ENCODE measurements at places on chromosomes 1 and 21. TPM values are rescaled to one million over a fixed set of nuclear protein-coding genes. Genes with fewer than 3 reads are reported as not detected.

The KCNE2 gene
- not detected for total RNA-seq

The FAM110D gene
- total RNA-seq, result not detected

The P3R3URF gene
- total RNA-seq, result not detected

The AKT3 gene
- total RNA-seq, result 66.3 TPM

The RER1 gene
- total RNA-seq, result 112 TPM

The KRTAP21-2 gene
- total RNA-seq, result not detected

The OR2G6 gene
- not detected for total RNA-seq

The CLCA1 gene
- total RNA-seq, result not detected

The OR2T12 gene
- not detected for total RNA-seq

The RHEX gene
- total RNA-seq, result not detected

The STUM gene
- total RNA-seq, result under 0.01 TPM

The KRTAP10-12 gene
- not detected for total RNA-seq

The CRNN gene
- not detected for total RNA-seq

The CFAP57 gene
- total RNA-seq, result 0.30 TPM

The DDX20 gene
- total RNA-seq, result 16.6 TPM

The RBM8A gene
- total RNA-seq, result 62.2 TPM

The NUDC gene
- total RNA-seq, result 23.6 TPM

The KLHL17 gene
- total RNA-seq, result 11.9 TPM

The SLC22A15 gene
- total RNA-seq, result 5.0 TPM

The RGS13 gene
- not detected for total RNA-seq

The USH2A gene
- under 0.01 TPM for total RNA-seq

The RAB3B gene
- 37.1 TPM for total RNA-seq

The LORICRIN gene
- not detected for total RNA-seq

The ASH1L gene
- 44.3 TPM for total RNA-seq

The GJA9 gene
- 0.07 TPM for total RNA-seq

The KIF26B gene
- total RNA-seq, result 27.0 TPM

The S100A1 gene
- 0.13 TPM for total RNA-seq

The DCDC2B gene
- not detected for total RNA-seq

The RORC gene
- 0.03 TPM for total RNA-seq

The ACTL8 gene
- total RNA-seq, result 0.07 TPM

The PRR9 gene
- total RNA-seq, result 0.23 TPM

The CDC7 gene
- total RNA-seq, result 1.8 TPM

The CYP4X1 gene
- total RNA-seq, result 1.2 TPM

The KRTAP19-1 gene
- not detected for total RNA-seq

The OR2L8 gene
- not detected for total RNA-seq

The PROX1 gene
- total RNA-seq, result 0.07 TPM

The S100A7 gene
- not detected for total RNA-seq

The DDR2 gene
- total RNA-seq, result 310 TPM

The GSTM4 gene
- 12.9 TPM for total RNA-seq

The CNIH3 gene
- total RNA-seq, result 21.2 TPM

All from smooth muscle cell of the pulmonary artery (primary cell).